T-helper 2 cell treated with Interferon-gamma antibody and Interleukin-4, amounts not matched to agents 100 ng/mL and 5 ng/mL, for 36 hours (primary cell): ENCODE measurements at places on chromosomes 5 and 9. TPM values are rescaled to one million over a fixed set of nuclear protein-coding genes. Genes with fewer than 3 reads are reported as not detected.

Gene SV2C
- 0.02 TPM in 2 replicates for total RNA-seq

Gene OR1Q1
- not detected in 2 replicates for total RNA-seq

Gene SPARC
- total RNA-seq: 0.34 TPM in 1 of 2 replicates, not detected in the other

Gene MYMK
- total RNA-seq: not detected in 2 replicates

Gene CCNO
- not detected in 2 replicates for total RNA-seq

Gene SMIM33
- total RNA-seq: 0.59 and 0.80 TPM in 2 replicates

Gene NDUFB6
- 40.1 and 44.3 TPM in 2 replicates for total RNA-seq

Gene IFNA4
- not detected in 2 replicates for total RNA-seq

Gene PPIP5K2
- total RNA-seq: 69.9 and 70.8 TPM in 2 replicates

Gene TNC
- 0.14 TPM in 1 of 2 replicates, not detected in the other for total RNA-seq

Gene SLC45A2
- 0.14 and 0.23 TPM in 2 replicates for total RNA-seq

Gene FKTN
- 11.9 and 12.2 TPM in 2 replicates for total RNA-seq

Gene ARHGEF39
- 14.7 and 15.4 TPM in 2 replicates for total RNA-seq

Gene DOK3
- 5.3 and 5.4 TPM in 2 replicates for total RNA-seq

Gene SLC24A2
- total RNA-seq: not detected in 2 replicates

Gene TMEM8B
- 1.7 and 2.6 TPM in 2 replicates for total RNA-seq

Gene SH3RF2
- total RNA-seq: 0.14 and 0.45 TPM in 2 replicates

Gene C9
- total RNA-seq: not detected in 2 replicates

Gene CCL19
- total RNA-seq: not detected in 2 replicates

Gene PCDHGB7
- total RNA-seq: 0.20 and 0.39 TPM in 2 replicates

Gene SLC27A6
- not detected in 2 replicates for total RNA-seq

Gene PLPP6
- 7.1 and 8.0 TPM in 2 replicates for total RNA-seq

Gene SOHLH1
- not detected in 2 replicates for total RNA-seq

Gene SPATA31E1
- not detected in 2 replicates for total RNA-seq

Gene TYRP1
- not detected in 2 replicates for total RNA-seq

Gene SGCD
- total RNA-seq: not detected in 2 replicates

Gene ARSI
- total RNA-seq: not detected in 2 replicates

Gene LHX6
- not detected in 2 replicates for total RNA-seq

Gene GAPT
- not detected in 2 replicates for total RNA-seq

Gene HSD17B3
- not detected in 2 replicates for total RNA-seq

Gene SPAG8
- 0.95 and 1.4 TPM in 2 replicates for total RNA-seq

Gene GRM6
- not detected in 2 replicates for total RNA-seq

Gene IL3
- 0.82 TPM in 2 replicates for total RNA-seq

Gene NR5A1
- not detected in 2 replicates for total RNA-seq

Gene TAF11L10
- not detected in 2 replicates for total RNA-seq

Gene IPO11
- 33.1 and 33.7 TPM in 2 replicates for total RNA-seq

Gene C9orf153
- total RNA-seq: 0.25 and 0.82 TPM in 2 replicates

Gene CDKN2B-AS1
- total RNA-seq: 4.2 and 5.4 TPM in 2 replicates

Gene CCDC183
- total RNA-seq: 0.20 and 0.55 TPM in 2 replicates

Gene CAMLG
- total RNA-seq: 20.4 and 22.5 TPM in 2 replicates

Gene FAXDC2
- 0.14 TPM in 1 of 2 replicates, not detected in the other for total RNA-seq

Gene PDCD1LG2
- 2.5 TPM in 2 replicates for total RNA-seq

Gene SLC6A19
- total RNA-seq: not detected in 2 replicates

Gene MSMP
- 0.55 TPM in 1 of 2 replicates, not detected in the other for total RNA-seq

Gene POLE3
- total RNA-seq: 85.0 and 86.4 TPM in 2 replicates

Gene C7
- not detected in 2 replicates for total RNA-seq

Gene C9orf152
- 0.07 TPM in 1 of 2 replicates, not detected in the other for total RNA-seq
